KBM-7 (cell line): ENCODE measurements at places on chromosomes 7 and 10.

DNA sequence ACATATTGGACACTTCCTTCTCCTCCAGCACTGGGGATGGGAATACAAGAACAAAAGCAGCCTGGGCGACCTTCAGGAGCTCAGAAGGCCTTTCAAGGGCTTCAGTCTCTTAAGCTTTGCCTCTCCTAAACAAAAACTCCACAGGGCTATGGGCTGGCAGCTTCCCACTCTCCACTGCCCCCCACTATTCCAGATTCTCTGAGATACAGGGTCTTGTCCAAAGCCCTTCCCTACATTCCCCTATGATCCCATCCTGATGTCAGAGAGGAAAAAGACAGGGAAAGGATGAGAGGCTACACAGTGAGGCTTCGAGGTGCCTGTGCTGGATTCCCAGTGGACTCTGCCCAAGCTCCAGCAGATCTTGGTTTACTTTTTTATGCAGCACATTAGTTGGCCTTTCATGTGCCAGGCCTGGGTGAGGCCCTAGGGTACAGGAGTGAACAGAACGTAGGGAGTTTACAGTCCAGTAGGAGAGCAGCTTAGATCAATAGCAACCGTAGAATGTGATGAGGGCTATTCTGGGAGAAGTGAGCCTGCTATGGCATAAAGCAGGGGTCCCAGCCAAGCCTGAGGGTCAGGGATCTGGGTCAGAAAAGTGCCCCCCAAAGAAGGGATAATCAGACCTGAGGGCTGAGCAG, 33.3 kb downstream of the LEP start:
- no peak for DNase-seq

DNA sequence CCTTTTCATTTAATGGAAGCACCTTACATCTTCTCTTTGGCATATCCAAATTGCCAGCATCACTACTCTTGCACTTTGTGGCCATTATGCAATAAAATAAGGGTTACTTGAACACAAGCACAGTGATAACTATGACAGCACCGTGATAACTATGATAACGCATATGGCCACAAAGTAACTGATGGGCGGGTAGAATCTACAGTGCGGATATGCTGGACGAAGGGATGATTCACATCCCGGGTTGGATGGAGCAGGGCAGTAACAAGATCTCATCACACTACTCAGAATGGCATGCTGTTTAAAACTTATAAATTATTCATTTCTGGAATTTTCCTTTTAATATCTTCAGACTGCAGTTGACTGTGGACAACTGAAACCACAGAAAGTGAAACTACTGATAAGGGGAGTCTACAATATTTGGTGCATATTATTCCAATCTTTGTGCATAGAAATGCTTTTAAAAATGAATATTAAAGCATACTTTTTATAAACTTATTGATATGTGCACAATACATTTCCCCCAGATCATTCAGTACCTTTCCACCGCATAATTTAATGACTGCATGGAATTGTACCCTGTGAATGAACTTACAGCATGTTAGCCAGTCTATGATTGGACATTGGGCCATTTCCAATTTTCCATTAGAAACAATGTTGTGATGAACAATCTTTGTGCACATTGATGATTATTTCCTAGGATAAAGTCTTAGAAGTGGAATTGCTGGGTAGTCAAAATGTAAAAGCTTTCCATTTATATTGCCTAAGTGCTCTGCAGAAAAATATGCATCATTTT, 136.4 kb downstream of the WNT2 start:
- no peak for DNase-seq

DNA sequence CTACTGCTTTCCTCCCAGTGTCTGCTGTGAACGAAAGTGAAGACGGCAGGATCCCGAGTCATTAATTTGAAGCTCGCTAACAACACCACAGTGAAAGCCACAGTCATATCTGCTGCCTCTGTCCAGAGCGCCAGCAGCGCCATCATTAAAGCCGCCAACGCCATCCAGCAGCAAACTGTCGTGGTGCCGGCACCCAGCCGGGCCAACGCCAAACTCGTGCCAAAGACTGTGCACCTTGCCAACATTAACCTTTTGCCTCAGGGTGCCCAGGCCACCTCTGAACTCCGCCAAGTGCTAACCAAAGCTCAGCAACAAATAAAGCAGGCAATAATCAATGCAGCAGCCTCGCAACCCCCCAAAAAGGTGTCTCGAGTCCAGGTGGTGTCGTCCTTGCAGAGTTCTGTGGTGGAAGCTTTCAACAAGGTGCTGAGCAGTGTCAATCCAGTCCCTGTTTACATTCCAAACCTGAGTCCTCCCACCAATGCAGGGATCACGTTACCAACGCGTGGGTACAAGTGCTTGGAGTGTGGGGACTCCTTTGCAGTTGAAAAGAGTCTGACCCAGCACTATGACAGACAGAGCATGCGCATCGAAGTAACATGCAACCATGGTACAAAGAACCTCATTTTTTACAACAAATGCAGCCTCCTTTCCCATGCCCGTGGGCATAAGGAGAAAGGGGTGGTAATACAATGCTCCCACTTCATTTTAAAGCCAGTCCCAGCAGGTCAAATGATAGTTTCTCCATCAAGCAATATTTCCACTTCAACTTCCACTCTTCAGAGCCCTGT, 94.8 kb upstream of the KCNMA1 start:
- no peak for DNase-seq

- DNase-seq: no peak
Measured at GRCh38 chr7:51977913-51978312, 661.3 kb upstream of the COBL start.

GRCh38 chr10:89090756-89091445, 100.3 kb downstream of the FAS start:
- peak; percentile 70 for DNase-seq

GRCh38 chr7:132709971-132710567, 133.8 kb upstream of the PLXNA4 start:
- peak; percentile 13 for DNase-seq

GRCh38 chr7:99072126-99072525, 71.8 kb downstream of the SMURF1 start:
- no peak for DNase-seq

- DNase-seq: no peak
Measured at GRCh38 chr10:100106865-100107264, 25.2 kb upstream of the CPN1 start.

GRCh38 chr7:134448356-134449229, 10.3 kb downstream of the AKR1B1 start:
- no peak for DNase-seq

DNA sequence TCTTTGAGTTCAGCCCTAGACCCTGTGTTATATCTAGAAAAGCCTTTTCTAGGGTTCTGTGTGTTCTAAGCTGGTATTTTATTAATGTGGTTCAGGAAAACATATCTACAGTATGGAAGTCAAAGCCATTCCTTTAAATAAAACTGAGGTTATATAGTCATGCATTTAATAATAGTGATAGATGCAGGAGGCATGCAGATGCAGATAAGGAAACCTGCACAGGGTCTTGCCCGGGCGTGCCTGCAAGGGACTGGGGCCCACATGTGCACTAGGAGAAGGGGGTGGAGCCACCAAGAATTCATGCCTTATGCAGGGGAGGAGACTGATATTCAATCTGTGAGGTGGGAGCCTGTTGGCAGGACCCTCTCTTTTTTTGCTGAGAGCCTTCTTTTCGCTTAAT, 171.5 kb downstream of the PRPF18 start:
- peak; percentile 41 for DNase-seq

DNA sequence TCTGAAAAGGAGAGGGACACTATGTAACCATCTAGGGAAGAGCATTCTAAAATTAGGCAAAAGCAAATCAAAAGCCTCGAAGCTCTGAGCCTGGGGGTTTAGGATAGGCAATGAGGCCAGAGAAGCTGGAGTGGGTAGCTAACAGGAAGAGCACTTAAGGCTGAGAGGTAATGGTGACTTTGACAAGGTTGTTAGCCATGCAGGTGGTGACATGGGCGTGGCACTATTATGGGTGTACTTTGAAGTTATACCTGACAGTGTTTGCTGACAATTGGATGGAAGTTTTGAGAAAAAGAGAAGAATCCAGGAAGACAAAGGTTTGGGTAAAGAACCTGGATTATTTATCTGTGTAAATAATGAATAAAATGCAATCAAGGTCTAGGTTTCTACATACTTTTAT, 383.0 kb upstream of the SEMA3C start:
- no peak for DNase-seq

DNA sequence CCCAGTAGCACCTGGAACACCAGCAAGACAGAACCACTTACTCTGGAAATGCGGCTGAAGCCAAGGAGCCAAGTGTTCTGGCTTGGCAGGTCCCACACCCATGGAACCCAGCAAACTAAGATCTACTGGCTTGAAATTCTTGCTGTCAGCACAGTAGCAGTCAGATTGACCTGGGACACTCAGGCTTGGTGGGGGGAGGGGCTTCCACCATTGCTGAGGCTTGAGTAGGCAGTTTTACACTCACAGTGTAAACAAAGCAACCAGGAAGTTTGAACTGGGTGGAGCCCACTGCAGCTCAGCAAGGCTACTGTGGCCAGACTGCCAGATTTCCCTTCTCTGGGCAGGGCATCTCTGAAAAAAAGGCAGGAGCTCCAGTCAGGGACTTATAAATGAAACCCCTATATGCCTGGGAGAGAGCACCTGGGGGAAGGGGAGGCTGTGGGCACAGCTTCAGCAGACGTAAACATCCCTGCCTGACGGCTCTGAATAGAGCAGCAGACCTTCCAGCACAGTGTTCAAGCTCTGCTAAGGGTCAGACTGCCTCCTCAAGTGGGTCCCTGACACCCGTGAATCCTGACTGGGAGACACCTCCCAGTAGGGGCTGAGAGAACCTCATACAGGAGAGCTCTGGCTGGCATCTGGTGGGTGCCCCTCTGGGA, 121.2 kb downstream of the MTERF1 start:
- no peak for DNase-seq

DNA sequence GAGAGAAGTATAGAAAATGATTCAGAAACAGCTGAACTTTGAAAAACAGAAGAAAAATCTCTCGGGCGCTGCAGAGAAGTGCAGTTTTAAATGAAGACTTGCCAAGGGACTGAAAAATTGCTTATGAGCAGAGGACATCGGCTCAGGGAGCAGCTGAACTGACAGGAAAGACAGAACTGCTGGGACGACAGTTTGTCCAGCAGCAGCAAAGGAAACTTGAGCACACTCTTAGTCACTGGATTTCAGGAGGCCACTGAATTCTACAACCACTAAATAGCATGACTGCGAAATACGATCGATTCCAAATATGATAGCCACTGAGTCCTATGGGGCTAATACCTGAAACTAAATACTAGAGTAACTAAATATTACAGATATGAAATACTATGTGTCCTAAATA, 43.0 kb downstream of the LEP start:
- no peak for DNase-seq

- DNase-seq: peak; percentile 28
Measured at GRCh38 chr10:50417486-50417885, 166.2 kb upstream of the ASAH2 start.

DNA sequence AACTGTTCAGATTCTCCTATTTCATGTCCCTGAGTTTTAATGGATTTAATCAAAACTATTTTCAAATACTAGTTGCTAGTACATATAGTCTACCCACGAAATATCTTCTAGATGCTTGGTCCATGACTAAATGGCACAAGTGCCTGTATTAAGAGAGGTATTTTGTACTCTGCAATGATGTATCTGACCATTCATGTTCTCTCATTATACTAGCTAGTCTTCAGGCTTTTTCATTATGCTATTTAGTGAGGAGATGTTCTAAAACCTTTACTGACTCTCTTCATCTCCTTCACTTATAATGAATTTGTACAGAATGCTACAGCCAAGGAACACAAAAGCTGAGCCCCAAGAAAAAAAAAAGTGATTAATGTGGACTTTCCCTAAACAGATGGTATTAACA, 222.5 kb downstream of the AHR start:
- peak; percentile 13 for DNase-seq

DNA sequence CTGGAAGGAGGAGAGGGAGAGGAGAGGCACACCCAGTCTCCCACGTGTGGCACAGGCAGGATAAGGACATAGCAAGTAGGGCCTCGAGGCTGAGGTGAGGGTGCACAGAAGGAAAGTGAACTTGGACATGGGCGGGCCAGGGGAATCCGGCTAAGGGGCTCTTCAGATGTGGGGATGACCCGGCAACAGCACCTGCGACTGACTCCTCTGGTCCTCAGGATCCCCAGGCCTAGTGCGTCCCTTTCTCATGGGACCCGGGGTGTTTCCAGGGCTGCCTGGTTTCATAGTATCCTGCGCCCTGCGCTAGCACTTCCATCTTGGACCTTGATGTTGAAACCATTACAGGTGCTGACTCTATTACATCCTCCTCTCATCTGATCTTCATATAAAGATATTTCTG, 96.1 kb upstream of the LYZL2 start:
- no peak for DNase-seq

DNA sequence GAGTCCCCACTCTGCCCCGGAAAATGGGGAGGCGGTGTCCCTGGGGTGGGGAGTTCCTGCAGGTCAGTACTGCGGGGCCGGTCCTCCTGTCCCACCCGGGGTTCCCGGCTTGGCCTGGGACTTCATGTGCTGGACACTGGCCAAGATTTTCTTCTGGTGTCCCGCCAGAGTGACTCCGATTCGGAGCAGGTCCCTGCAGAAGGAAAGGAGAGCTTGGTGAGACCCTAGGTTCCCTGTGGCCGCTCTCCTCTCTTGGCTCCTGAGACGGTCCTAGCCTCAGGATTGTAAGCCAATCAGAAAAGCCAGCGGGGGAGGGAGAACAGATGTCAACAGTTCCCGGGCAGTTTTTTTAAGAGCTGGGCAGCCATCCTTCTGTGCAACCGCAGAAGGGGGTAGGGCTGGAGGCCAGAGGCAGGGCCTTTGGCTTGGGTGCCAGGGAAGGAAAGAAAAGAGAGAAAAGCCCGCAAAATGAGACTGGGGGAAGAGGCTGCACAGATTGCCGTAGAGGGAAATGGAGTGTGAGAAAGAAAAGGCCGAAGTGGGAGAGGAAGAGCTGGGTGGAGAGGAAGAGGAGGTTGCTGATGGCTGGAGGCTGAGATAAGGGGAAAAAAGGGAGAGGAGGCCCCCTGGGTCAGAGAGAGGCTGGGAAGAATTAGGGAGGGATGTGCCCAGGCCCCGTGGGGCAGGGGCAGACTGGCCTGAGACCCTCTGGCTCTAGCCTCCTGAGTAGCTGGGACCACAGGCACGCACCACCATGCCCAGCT, 23.7 kb downstream of the EPHB4 start:
- DNase-seq: peak; percentile 94

DNA sequence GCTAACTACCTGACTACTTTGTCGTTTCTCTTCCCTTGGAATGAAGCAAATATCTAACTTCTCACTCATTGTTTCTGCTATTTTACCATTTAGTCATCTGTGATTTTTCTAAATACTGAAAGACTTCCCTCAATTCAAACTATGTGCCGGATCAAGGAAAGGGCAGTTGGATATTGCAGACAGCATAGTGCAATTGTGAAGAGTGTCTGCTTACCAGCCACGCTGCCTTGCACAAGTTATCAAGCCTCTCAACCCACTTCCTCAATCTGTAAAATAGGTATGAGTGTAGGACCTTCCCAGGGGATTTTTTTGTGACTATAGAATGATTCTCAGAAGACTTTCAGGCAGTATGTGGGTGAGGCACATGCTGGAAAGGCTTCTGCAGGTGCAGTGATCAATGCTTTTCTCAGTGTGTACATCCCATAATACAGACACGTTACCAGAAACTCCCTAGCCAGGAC, 54.3 kb downstream of the EGFR start:
- no peak for DNase-seq
